ENCODE measurements at places on chromosomes 2 and 18.

DNA sequence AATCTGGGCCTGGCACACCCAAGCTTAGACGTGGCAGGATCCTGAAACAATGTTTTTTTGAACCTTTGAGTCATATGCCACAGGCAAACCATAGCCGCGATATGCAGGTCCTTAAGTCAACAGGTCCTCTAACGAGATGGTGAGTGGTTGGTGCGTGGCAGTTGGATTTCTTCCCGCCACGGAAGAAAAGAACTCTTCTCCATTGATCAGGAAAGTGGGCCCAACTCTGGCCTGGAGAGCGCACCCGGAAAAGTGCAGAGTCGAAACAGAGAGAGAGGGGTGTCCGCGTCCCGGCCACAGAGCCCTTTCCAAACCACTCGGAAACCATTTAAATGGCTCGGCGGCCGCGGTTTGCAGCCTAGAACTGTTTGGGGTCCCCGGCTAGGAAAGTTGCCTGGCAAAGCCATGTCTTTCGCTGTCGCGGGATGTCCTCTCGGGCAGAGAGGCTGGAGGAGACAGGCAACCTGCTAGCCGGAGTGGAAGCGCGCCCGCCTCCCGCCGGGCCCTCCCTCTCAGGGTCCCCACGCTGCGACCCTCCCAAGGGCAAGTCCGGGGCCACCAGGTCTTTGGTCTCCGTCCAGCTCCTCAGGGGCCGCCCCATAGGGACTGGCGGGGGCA lies 777 bp downstream of the GALNT3 start:
- peak; percentile 44 for DNase-seq

GRCh38 chr18:68445136-68445535 lies 269.8 kb downstream of the TMX3 start:
- DNase-seq: no peak

DNA sequence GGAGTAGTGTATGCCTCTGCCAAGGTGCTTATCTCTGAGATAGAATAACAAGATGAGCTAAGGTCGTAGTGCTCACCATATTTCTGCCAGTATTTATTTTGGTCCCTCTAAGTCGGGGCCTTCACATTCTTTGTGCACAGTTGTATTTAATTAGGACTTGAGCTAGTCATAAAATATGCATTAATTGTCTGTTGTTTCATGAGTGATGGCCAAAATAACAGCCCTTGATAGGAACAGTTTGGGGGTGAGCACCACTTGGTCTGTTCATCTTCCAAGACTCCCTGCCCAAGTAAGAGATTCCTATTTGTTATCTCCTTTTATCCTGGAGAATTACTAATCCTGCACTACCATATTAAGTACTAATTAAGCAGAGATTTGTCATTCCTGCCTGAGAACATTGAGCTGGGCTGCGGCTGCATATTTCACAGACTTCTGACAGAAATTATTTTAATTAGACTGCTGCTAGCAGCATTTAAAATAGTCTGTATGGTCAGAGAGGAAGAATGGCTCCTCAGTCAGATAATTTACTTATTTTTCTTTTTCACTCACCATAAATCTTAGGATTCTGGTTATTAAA lies 435.1 kb downstream of the MTX2 start:
- no peak for DNase-seq

DNA sequence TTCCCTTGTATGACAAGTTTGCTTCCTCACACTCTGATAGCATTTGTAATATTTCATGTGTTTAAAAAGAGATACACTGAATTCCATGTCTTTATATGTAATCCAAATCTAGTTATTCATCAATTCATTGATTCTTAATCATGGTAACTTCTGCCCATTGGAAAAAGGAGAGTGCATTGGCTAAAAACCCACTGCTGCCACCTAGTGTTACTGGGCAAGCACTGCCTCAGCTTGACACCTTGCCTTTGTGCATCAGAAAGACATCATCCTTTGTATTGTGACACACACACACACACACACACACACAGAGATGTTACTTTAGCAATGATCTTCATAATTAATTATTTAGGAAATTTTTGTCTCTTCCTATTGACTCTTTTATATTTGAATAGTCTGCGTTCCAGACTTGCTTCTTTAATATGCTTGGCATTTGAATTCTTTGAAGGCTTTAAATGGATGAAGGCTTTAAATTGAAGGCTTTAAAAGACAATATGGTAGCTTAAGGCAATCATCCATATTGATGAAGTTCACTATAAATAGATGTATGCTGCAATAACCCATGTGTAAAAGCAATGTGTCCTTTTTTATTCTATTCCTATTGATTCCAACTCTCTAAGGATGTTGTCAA lies 414.2 kb upstream of the CHST9 start:
- peak; percentile 69 for DNase-seq

DNA sequence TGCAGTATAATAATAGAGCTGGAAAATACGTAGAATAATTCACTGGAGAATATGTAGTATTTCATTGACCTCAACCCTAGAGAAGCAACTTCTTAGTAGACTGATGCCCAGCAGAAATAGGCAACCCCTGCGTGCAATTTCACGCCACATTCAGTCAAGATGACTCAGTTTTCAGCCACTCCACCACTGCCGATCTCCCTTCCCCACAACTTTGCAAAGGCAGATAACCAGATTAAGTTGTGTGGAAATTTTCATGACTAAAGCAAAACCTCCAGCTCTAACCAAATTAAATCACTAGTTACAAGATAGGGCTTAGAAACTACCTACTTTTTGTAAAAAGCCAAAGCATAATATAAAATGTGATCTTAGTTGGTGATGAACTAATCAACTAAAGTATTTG lies 63.3 kb upstream of the STK17B start:
- no peak for DNase-seq

- DNase-seq: no peak
Observed at GRCh38 chr2:40300391-40300790, 151.5 kb downstream of the SLC8A1 start.

GRCh38 chr2:12884713-12885282 lies 168.1 kb downstream of the TRIB2 start:
- no peak for DNase-seq

- DNase-seq: peak; percentile 55
Observed at GRCh38 chr2:120741571-120742561, 6.2 kb downstream of the GLI2 start.

DNA sequence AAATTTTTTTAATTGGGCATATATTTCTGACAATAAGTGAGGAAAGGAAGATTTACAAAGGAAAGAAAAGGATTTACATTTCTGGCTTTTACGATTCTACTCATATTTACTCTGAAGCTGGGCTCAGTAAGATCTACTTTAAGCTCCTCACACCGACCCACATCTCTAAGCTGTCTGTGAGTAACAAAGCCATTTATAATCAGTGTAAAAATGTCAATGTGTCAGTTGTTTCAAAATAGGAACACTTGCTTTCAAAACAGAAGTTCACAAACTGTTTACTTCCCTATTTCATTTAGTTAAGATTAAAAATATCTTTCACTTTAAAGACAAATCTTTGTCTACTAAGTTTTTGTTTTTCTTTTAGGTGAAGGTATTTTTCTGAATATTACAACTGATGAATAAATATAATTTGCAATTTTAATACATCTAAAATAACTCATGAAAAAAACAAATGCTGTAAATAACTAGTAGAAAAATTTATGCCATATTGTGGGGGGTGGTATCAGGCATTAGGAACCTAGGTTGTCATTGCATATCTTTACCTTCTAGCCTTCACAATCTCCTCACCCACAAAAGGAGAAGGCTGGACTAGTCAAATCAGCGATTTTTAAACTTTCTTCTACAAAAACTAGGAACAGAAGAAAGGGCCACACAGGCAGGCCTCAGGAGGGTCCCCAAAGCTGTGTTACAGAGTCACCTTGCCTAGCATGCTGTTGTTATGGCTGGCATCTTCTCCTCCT lies 64.5 kb downstream of the TMEM131 start:
- no peak for DNase-seq

DNA sequence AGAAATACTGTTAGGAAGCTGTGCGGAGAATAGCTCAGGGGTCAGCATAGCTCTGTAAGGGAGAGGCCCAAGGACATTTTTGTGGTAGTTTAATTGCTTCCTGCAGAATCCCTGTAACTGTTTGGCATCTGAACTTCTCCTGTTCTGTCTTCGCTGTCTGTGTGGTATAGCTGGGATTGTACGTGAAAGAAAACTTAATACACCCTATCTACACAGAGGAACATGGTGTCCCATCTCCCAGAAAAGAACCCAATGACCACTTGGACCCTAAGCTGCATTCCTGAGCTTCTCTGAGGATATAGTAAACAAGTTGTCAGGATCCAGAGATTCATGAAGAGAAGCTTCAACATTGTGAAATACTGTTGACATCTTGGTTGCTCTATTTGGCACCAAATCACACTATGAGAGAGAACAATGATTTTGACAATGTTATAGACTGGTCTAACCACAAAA lies 81.3 kb downstream of the CDC42EP3 start:
- no peak for DNase-seq

DNA sequence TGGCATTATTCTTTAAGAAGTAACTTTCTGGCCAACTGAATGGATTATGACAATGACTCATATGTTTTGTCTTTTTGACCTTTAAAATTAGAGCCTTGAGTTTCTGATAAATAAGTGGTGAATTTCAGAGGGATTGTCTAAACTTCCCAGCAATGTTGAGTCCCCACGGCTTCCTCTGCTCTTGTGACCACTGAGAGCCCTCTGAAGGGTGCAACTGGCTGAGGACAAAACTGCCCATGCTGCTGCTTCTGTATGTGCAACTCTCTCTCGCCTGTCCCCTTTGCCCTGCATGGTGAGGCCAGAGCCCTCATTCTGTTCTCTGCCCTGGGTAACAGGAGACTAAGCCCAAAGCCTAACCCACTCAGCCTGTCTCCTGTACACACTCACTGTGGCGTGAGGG lies 52.7 kb upstream of the SLC14A1 start:
- DNase-seq: no peak

DNA sequence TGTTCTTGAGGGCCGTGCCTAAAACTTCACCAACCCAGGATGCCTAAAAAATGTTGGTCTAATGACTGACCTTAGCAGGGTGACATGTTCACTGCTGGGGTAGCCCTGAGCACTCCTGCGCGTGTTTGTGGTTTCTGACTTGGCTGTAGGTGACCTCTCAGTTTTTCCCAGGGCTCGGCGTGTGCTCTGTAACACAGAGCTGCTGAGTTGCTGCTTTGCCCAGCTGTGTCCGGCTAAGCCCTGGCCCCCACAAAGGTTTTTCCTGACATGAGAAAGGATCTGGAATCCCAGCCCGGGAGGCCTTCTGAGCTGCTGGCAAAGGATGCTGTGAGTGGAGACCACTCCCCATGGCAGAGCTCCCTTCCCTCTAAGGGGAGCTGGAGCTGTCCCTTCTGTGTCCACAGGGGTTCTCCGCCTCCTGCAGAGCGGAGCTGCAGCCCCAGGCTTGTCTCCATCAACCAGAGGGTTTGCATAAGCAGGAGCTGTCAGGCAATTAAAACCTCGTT lies 52.7 kb downstream of the CRIM1 start:
- DNase-seq: peak; percentile 24

DNA sequence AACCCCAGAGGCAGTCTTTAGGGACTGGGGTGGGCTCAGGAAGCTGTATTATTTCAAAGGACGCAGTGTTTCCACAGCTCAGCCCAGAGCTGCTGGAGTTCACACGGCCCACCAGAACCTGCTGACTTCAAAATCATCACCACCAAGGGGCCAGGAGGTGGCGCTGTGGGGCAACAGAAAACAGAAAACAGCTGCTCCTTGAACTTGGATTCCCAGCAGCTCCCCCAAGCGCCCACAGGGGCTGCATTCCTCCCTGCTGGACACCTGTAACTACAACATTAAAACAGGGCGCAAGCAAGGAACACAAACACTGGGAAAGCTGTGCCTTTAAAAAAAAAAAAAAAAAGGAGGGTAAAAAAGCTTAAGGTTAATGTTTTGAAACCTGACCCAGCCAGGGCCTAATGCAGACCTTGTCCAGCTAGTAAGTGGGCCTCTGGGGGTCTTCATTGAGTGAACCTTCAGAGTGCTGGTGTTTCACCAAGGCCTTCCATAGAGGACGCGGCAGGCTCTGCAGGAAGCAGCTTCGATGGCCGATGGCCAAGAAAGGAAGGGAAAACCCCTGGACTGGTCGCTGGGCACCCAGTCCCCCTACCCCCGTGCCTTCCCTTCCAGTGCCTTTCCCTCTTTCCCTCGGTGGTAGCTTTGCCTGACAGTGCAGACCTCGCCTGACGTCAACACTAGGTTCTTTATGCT lies 25.9 kb downstream of the MLPH start:
- peak; percentile 92 for DNase-seq
